B cell (primary cell): ENCODE measurements at places on chromosomes 6 and 20. TPM values are rescaled to one million over a fixed set of nuclear protein-coding genes. Genes with fewer than 3 reads are reported as not detected.
A peak's percentile ranks its signal among the peaks of the same experiment; 100 is the strongest.

ABCC10 gene
- 31.4 and 39.5 TPM in 2 replicates for polyA plus RNA-seq

RNF114 gene
- 117 and 175 TPM in 2 replicates for polyA plus RNA-seq

ENPP1 gene
- 0.13 and 0.27 TPM in 2 replicates for polyA plus RNA-seq

GLP1R gene
- not detected in 2 replicates for polyA plus RNA-seq

MAPK13 gene
- polyA plus RNA-seq, result 31.5 and 34.8 TPM in 2 replicates

PBOV1 gene
- not detected in 2 replicates for polyA plus RNA-seq

CLIC5 gene
- polyA plus RNA-seq, result 0.37 and 0.97 TPM in 2 replicates

SLC35F1 gene
- not detected in 2 replicates for polyA plus RNA-seq

MROH8 gene
- polyA plus RNA-seq, result 3.8 and 4.0 TPM in 2 replicates

HLA-DMB gene
- polyA plus RNA-seq, result 655 and 656 TPM in 2 replicates

- DNase-seq, result no peak
Observed at GRCh38 chr6:145225500-145225899, 509.8 kb downstream of the EPM2A start.

DNA sequence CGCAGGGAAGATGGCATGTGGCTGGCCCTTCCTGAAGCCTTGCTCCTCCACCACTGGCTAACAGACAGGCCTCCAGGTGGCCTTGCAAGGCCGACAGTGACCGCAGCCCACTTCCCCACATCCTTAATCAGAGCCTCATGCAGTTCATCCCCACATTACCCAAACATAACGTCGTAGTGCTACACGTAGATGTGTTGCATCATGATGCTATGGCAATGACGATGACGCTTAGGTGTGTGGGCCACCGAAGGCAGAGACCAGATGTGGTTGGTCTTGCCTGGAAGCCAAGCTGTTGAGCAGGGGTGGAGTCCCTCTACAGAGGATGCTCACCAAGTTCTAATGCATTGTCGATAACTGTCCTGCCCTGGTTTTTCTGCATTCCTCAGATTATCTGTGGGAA, 5.6 kb downstream of the CD93 start:
- no peak for DNase-seq

DNA sequence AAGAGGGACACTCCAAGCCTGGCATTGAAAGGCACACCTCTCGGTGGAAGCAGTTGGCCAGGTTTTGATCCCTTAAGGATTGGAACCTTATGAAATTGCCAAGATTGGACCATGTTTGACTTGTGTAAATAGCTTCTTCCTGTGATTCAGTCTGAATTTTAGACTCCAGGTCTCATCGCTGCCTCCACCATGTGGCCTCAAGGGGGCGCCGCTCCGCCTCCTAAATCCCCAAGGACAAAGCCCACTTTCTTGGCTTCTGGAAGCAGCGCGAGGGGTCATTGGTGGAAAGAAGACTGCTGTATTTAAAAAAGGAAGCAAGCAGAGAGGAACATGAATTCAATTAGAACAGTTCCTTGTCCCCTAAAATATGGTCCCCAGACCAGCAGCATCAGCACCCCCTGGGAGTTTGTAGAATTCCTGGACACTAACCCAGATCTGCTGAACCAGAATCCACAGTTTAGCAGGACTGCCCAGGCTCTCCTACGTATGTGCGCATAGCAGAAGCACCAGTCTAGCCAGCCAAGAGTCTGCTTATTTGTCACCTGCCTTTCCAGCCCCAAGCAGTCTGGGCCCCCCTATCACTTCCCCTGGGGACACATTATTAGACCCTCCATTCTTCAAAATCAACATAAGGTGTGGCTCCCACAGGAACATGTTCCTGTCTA, 108.5 kb downstream of the LY86 start:
- DNase-seq, result peak; percentile 31

DNA sequence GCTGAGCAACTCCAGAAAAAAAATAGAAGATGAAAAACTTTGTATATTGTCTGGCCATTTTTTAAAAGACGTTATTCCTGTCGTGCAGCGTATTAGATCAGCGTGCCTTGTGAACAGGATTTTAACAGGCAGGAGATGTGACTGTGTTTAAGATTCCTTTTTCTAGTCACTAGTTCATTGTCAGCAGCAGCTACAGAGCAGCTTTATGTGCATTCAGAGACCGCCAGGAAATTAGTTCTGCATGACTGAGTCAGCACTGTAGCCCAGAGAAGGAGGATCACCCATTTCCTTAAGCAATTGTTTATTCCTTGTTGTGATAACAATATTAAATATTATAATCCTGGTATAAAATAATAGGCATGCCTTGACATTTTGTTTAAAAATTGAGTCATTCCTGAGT, 75.4 kb upstream of the ADGRB3 start:
- DNase-seq, result no peak

DNA sequence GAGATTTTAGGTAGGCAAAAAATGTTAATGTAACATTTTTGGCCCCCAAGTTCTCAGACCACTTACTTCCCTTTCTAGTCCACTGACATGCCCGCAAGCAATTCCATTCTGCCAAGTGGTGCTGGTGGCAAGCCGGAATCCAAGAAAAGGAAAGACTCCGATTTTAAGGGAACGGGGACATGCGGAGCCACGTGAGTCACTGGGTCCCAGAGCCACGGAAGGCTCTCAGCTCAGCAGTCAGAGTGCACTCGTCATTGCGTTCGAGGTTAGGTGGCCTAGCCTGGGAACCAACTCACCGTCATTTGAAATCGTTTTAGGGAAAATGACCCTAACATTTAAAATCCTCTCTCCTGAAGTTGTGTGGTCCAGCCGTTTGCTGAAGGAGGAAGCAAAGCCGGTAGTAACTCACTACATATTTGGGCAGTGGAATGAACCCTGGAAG, 711 bp upstream of the SIRT5 start:
- DNase-seq, result no peak

DNA sequence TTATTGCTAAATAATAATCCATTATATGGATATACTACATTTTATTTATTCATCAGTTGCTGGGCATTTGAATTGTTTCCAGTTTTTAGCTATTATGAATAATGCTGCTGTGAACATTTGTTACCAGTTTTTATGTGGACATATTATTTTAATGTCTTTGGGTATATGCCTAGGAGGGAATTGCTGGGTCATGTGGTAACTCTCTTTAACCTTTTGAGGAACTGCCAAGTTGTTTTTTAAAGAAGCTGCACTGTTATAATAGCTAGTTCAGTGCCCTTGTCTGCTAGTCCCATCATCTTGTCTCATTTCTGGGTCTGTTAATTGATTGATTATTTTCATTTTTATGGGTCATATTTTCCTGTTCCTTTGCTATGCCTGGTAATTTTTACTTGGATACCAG, 56.3 kb downstream of the FOXO3 start:
- DNase-seq, result no peak

- peak; percentile 18 for DNase-seq
Observed at GRCh38 chr6:167485186-167485978, 160.5 kb downstream of the TTLL2 start.

- DNase-seq, result no peak
Observed at GRCh38 chr6:6918216-6918983, 189.4 kb upstream of the RREB1 start.

GRCh38 chr20:56893226-56893917, 264.3 kb downstream of the TFAP2C start:
- DNase-seq, result no peak

DNA sequence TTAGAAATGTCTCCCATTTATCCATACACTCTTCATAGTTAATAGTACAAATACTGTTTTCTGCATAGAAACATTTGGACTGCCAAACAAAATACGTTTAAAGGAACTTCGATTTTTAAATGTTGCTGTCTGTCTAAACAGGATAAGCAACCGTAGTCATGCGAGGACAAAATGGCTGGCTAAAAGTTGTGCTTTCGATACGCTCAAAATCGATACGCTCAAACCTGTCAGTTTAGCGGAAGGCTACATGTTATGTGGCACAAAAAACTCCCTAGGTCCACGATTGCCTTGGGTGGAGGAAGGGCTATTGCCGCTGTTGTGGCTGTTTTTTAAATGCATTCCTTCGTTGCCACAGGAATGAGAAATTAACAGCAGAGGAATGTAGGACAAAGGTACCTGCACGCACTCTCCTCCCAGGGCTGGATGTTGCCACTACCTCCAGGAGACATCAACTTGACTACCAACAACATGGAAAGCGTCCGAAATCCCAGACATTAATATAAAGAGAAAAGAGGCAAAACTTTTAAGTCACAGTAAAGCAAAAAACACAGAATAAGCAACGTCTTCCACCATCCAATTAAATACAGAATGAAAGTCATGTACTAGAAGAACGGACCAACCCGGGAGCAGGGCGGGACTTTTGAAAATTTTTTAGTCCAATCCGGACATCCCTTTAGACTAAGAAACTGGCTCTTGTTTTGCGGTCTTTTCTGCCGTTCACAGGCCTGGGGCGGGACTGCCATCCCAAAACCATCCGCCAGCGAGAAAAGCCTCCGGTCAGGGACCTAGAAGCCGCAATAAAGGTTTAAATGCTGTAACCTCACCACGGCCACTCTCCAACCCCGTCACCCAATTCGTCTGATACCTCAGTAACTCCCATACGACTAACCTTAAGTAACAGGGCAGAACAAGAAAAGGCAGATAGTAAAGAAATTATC, 32.2 kb upstream of the HFE start:
- DNase-seq, result peak; percentile 93

GRCh38 chr6:64912966-64913365, 794.1 kb downstream of the EYS start:
- no peak for DNase-seq

DNA sequence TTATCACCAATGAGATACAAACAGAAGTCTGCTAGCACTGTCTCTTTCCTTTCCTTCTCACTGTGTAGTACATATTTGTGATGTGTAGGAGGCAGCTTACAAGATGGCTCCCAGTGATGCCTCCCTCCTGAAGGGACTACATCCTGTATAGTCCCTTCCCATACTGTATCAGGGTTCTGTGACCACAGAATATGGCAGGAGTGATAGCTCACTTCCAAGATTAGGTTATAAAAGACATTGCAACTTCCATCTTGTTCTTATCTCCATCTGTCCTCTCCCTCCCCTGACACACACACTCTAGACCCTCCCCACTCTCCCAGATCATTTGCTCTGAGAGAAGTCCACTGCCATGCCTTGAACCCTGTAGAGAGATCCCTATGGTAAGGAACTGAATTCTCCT, 38.0 kb downstream of the SESN1 start:
- DNase-seq, result no peak

- no peak for DNase-seq
Observed at GRCh38 chr6:135921188-135921587, 69.7 kb downstream of the PDE7B start.

DNA sequence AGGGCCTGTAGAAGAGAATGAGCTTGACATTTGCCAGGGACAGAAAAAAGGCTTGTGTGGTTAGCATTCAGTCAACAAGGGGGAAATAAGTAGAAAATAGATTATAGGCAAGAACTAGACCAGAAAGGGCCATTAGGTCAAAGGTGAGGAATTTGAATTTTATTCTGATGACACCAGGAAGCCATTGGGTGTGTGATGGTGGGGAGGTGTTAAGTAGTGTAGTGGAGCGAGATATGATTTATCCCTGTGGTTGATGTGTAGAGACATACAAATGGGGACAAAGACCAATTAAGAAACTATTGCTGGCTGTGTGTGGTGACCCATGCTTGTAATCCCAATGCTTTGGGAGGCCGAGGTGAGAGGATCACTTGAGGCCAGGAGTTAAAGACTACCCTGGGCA, 11.0 kb downstream of the DSTN start:
- DNase-seq, result no peak

GRCh38 chr6:160360955-160361354, 12.8 kb downstream of the SLC22A3 start:
- no peak for DNase-seq

DNA sequence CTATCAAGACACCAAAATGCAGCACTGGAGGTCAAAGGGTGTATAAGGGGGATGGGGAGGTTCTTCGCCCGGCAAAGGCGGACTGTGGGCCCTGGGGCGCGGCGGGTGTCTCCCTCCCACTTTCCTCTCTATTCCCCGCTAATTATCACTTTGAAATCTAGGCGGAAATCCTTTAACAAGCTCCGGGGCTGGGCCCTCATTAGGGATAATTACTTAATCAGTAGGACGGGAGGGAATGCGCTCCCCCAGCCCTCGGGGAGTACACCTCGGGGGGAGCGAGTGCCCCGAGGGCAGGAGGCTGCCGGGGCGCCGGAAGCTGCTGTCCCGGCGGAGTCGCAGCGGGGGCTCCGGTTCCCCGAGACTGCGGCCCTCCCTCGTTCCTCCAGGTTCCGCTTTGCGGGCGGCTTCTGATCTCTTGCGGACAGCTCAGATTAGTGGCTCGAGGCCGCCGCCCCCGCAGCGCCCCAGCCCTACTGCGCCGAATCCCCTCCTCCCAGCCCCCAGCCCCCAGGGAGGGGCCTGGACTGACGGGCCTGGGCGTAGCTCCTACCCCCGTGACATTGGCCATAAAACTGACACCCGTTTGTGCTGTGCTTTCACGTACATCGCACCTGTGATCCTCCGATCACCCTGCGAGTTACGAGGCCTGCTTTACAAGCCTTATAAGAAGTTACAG, 14.7 kb downstream of the MUCL3 start:
- peak; percentile 88 for DNase-seq

- peak; percentile 77 for DNase-seq
Observed at GRCh38 chr20:19628570-19629134, 129.4 kb upstream of the RIN2 start.

GRCh38 chr6:69827276-69827893, 30.6 kb upstream of the LMBRD1 start:
- no peak for DNase-seq

- peak; percentile 84 for DNase-seq
Observed at GRCh38 chr6:167103041-167103891, 19.6 kb upstream of the CCR6 start.

GRCh38 chr6:159880412-159880975, 10.3 kb upstream of the MAS1 start:
- no peak for DNase-seq

DNA sequence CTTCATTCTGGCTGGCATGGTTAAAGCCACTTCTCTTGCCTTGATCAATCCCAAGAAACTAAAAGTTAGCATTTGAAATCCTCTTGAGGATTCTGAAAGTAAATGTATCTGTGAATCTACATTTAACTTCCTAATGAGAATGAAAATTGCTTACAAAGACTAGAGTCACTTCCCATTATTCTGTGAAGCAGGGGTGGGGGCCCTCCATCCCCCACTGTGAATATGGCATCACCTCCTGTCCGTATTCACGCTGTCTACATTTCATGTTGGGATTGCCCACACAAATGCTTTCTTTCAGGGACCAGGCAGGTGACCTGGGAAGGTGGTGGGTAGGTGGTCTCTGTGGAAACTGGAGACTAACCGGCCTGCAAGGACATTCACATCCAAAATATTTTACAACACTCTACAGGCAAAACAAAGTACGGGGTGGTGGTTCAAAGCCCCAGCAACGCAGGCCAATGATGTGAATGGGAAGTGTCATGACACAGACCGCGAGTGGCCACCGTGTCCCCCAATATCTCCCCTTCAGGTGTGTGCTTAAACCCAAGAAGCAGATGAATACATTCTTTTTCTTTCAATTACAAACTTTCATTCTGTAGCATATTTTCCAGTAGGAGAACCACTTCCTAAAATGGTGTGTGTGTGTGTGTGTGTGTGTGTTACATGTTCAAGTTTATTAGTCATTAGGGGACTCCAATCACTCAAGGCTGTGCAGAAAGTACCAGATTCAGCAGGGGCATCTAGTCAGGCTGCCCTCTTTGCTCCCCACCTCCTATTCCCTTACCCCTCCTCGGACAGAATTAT, 132.2 kb downstream of the PRND start:
- DNase-seq, result no peak

GRCh38 chr6:34324738-34325444, 67.6 kb downstream of the NUDT3 start:
- no peak for DNase-seq

- no peak for DNase-seq
Observed at GRCh38 chr20:1883986-1884385, 11.2 kb upstream of the SIRPA start.

GRCh38 chr20:32362901-32363364, 4.8 kb downstream of the ASXL1 start:
- DNase-seq, result no peak
